ENCODE measurements at places on chromosomes 2 and 18. TPM values are rescaled to one million over a fixed set of nuclear protein-coding genes. Genes with fewer than 3 reads are reported as not detected.

Gene RFTN2
- 5.0 TPM for total RNA-seq

Gene RFX8
- 0.91 TPM for total RNA-seq

Gene DNAJC5G
- total RNA-seq = not detected

Gene RTP5
- 0.17 TPM for total RNA-seq

DNA sequence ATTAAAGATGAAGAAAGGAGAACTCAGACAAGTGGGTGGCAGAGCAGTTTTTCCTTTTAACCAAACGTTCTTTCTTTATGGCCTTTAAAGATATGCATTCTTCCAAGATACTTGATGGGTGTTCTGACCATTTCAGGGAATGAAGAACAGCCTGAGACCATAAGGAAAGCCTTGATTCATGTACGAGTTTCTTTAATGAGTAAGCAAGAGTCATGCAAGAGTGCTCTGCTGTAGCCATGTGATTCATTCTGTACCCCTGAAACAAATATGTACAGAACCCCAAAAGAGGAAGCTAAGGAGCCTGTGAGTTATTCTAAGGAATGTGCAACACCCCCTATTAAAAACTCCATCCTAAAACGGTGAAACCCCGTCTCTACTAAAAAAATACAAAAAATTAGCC lies 372.8 kb downstream of the MTX2 start:
- no peak for DNase-seq

GRCh38 chr18:57691363-57691762 lies 69.7 kb upstream of the NARS1 start:
- DNase-seq = no peak

GRCh38 chr2:228374741-228375140 lies 193.3 kb upstream of the SPHKAP start:
- no peak for DNase-seq

- no peak for DNase-seq
Measured at GRCh38 chr2:209451209-209451834, 27.5 kb downstream of the MAP2 start.

DNA sequence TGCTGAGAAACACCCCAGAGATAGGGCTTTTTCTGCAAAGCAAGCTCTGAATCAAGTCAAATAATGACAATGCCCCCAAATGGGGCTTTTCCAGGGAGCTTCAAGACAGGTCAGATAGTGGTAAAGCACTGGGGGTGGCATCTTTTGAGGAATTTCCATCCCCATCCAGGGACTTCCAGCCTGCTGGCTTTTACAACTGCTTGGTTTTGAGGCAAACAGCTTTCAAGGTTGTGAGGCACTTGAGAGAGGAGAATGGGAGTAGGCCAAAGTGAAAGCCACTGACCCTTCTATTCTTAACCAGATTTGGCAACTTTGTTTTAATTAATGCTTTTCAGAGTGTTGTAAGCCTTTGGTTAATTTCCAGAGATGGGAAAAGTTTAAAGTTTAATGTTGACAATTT lies 762.0 kb upstream of the POU3F3 start:
- no peak for DNase-seq

GRCh38 chr2:85828725-85829124 lies 60.1 kb downstream of the ST3GAL5 start:
- DNase-seq = peak; percentile 12

DNA sequence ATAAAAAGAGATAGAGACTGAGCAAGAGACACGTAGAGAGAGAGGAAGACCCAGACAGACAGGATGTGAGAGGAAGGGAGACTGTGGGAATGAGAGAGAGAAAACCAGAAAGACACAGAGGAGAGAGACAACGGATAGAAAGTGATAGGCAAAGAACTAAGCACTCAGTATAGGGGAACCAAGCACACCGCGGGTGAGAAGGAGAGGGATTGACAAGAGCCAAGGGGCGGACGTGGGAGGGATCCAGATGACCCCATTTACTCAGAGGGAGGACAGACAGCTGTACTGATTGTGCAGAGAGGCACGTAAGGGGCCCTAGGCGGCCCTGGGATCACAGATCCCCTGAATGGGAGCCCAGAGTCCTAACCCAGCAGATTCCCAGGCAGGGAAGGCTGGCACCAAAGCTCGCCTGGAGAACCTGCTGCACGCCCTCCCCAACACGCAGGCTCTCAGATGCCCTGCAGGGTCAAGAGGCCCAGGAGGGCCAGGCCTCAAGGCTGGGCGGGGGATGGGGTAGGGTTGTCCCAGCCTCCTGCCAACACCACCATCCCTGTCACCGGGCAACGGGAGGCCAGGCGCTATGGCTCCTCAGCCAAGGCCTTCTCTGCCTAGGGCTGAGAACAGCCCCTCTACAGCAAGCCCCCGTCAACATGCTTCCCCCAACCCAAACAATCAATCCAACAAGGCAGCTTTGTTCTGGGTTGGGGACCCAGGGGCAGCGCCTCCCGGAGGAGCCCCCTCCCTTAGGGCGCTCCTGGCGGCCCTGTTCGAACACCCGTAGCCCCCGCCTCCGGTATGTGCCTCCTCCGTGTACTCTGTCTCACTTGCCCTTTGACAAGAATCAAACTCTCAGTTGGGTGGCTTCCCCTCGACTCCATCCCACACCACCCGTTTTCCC lies 579 bp downstream of the LOXL3 start:
- no peak for DNase-seq

GRCh38 chr2:95354925-95355324 lies 47.6 kb upstream of the FAHD2A start:
- DNase-seq = no peak

DNA sequence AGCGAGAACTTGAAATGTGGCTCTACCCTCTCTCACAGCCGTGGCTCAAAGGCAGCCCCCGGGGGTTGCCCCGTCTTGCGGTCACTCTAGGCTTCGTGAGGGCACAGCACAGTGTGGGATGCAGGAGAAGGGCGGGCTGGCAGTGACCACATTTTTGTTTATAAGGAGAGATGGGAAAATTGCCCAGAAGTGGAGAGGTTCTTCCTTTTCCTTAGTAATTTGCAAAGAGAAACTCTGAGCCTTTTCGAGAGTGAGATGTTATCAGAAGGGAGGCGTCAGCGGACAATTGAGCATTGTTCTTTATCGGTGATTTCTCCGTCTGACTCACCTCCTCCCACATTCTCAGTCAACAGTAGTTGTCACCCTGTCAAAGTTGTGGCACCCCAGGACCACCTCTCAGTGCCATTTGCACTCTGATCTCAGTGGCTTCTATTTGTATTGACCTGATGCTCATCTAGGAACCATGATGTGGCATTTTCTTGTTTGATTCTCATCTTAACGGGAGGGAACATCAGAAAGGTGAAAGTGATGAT lies 89.6 kb downstream of the ACAA2 start:
- DNase-seq = peak; percentile 82

GRCh38 chr2:2572393-2573204 lies 241.5 kb upstream of the MYT1L start:
- peak; percentile 37 for DNase-seq

DNA sequence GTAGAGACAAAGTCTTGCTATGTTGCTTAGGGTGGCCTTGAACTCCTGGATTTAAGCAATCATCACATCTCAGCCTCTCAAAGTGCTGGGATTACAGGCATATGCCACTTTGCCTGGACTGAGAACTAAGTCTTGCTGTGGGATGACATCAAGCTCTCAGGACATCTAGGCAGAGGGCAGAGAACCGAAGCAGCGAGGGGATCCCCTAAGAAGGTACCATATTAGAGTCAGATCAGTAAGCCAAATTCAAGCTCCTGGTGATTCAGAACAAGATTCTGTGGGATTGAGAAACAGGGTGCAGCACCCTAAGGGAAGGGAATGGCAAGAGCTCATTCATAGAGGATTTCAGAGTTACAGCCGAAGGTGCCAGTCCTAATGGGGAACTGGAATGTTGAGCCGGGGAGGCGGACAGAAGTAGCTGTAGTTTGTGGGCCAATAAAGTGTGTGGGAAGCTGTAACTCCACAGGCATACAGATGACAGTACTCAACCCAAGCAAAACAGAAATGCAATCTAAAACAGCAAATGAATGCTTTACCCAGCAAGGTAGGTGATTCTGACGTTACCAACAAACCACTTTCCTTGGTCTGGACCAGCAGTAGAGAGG lies 30.9 kb downstream of the EPHA4 start:
- peak; percentile 72 for DNase-seq

DNA sequence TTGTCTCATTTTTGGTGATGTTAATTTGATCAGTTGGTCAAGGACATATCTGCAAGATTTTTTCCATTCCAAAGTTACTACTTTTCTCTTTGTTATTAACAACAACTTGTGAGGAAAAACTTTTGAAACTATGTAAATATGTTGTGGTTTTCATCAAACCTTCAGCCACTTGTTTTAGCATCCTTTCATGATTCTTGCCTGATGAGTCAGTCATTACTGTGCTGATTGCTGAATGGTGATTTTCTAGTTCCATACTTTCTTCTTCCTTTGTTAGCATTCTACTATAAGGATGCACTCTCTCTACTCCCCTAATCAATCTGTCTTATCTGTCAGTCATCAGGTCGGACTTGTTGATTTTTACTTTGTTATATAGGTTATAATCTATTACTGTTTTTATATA lies 10.9 kb downstream of the TMEM87B start:
- DNase-seq = no peak

DNA sequence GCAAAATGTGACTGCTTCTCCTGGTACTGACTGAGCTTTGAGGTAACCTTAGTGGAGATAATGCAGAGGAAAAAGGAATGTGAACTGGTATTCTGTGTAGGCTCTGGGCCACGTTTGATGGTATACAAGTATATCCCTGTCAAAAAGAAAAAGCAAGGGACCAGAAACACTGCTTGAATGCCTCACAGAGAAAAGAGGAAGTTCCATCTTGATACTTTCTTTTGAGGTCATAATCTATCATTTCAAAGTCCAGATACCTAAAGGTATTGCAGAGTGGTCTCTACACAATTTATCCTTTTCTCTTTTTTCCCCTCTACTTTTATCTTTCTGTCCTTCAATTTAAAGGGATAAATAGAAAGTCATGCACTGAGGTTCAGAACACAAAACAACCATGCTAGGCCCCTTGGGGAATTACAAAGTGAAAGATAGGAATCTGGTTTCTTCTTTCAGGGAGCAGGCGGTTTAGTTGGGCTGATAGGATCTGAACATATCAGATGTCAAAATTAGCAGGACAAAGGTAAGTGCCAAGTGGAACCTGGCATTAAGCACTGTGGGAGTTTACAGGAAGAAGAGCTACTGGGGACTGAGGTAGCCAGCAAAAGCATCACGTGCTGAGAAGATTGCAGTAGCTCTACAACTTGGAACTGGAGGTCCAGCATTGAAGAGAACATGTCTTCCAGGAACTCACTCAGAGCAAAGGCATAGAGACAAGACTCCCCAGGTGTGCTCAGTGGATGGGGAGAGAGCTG lies 121.2 kb downstream of the LYPD6 start:
- DNase-seq = no peak

DNA sequence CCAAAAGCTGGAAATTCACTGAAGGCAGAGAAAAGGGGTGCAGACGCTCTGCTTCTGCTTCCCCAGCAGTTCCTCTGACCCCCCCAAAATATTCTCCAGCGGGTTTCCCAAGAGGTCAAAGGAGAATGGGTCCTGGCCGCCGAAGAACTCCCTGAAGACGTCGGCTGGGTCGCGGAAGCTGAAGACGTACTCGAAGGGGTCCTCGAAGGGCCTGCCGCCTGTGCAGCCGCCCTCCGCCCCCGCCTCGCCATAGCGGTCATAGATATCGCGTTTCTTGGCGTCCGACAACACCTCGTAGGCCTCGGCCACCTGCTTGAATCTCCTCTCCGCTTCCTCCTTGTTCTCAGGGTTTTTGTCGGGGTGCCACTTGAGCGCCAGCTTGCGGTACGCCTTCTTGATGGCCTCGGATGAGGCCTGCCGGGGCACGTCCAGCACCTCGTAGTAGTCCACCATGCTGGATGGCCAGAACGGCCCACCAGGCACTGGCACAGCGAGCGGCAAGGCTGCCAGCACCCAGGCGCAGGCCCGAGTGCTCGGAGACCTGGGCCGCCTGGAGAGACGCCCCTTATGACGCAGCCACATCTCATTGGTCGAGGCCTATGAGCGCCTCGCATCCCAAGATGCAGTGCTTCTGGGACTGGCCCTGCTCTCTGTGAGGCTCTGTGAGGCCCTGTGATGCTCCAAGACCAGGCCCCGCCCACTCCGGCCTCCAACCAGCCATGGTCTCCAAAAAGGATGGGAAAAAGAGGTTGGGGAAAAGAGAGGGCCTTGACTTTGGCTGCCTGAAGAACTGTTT lies 14.8 kb downstream of the UGT1A3 start:
- no peak for DNase-seq

DNA sequence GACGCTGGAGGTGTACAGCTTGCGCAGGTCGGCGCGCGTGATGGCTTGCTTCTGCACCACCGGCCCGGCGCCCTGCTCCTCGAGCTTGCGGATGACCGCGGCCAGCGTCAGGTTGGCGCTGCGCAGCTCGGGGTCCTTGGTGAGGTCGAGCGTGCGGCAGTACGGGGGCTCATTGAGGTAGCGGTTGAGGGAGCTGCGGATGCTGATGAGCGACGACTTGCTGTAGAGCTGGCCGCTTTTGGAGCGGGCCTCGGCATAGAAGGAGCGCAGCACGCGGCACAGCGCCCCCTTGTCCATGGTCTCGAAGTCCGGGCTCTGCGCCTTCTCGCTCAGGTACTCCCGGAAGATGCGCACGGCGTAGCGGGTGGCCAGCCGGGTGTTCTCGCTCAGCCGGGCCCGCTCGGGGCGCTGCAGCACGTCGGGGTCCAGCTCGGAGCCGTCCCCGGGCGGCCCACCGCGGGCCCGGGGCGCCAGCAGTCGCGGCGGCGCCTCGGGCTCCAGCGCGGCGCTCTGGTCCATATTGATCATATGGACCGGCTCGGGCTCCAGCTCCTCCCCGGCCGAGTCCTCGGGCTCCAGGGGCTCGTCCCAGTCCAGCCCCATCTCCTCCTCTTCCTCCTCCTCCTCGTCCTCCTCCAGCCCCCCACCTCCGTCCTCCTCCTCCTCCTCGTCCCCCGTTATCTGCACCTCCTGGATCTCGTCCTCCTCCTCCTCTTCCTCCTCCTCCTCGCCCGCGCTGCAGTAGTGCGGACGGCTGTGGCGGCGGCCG lies 523 bp downstream of the KCTD1 start:
- no peak for DNase-seq

DNA sequence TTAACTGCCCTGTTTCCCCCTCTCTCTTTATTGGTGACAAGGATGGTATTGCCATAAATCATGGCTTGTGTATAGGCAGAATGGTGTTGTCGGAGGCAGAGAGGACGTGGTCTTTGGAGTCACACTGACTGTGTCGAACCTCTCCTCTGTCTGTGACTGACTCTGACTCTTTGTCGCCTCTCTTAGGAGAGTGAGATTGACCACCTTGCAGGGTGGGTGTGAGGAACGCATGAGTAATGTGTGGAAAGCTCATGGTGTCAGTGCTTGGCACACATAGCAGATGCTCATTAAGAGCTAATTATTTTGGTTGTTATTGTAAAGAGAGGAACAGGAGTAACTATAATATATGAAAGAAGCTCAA lies 145.6 kb downstream of the TTC27 start:
- DNase-seq = no peak

All from esophagus muscularis mucosa (tissue), 4 donors.